ENCODE measurements at places on chromosomes 3 and 15.

DNA sequence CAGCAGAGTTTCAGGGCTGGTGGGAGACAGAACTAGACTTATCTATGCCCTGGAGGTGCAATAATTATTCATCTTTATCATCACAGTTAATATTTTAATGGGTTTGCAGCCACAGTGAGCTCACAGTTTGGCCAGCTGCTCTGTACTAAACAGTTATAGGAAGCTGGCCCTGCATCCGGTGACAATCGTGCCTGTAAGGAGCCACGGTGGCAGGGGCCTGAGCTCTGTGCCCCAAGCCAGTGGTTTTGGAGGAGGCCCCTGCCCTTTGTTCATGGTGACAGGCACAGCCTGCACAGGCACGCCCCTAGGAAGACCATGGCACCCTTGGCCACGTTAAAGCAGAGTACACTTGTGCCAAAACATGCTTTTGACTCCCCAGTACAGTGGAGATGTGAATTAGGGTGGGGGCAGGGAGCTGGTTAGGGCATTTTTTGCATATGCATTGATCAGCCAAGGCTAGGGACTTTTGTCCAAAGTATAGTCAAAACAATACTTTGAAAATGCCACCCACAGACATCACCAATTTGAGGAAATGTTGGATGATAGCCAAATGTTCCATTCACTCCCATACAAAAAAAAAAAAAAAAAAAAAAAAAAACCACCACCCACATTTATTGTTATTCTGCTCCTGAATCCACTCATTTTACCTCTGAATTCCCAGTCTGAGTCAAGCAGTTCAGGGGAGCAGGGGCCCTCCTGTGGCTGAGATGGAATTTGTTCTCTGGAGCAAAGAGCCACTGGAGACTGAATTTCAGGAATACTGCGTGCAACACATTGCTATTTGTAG lies 3.4 kb upstream of the RFTN1 start:
- no peak for DNase-seq

DNA sequence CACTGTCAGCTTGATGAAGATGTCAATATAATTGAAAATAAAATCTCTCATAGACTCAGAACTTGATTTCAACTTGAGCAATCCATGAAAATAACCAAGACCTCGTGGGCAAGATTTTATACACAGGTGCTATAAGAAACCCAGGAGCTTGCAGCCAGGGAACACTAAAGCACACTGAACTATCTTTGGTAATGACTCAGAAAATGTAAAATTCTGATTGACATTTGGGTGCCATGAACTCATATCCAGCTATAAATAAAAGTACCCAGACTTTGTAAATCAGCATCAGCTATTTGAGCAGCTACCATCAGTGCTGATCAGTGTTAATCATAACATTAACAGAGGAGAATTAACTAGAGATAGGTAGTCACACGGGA lies 61.5 kb downstream of the PLCH1 start:
- no peak for DNase-seq

GRCh38 chr3:124401843-124402242 lies 328.4 kb upstream of the UMPS start:
- DNase-seq, result no peak

DNA sequence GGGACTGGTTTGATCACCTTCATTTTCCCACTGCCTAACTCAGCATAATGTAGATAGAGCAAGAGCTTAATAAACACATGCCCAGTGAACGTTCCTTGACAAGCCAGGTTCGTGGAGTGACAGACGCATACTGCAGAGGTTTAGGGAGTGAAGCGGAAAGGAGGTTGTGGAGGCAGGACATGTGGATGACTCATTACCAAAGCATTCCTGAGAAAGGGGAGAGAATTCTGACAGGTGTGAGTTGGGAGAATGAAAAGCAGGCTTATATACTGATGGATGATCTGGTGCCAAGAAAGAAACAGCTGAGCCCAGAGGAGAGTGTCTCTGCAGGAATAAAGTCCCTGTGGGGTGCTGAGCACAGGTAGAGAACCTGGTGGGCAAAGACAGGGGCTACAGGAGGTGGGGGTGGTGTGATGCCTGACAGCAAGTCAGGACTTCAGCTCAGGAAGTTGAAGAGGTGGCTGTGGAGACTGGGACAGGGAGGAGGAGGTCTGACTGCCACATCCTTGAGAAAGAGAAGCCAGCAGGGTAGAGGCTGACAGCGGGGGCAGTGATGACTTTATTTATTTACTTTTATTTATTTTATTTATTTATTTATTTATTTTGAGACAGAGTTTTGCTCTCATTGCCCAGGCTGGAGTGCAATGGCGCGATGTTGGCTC lies 2.4 kb upstream of the RPL29 start:
- no peak for DNase-seq

GRCh38 chr3:167978071-167978470 lies 117.7 kb downstream of the GOLIM4 start:
- no peak for DNase-seq

DNA sequence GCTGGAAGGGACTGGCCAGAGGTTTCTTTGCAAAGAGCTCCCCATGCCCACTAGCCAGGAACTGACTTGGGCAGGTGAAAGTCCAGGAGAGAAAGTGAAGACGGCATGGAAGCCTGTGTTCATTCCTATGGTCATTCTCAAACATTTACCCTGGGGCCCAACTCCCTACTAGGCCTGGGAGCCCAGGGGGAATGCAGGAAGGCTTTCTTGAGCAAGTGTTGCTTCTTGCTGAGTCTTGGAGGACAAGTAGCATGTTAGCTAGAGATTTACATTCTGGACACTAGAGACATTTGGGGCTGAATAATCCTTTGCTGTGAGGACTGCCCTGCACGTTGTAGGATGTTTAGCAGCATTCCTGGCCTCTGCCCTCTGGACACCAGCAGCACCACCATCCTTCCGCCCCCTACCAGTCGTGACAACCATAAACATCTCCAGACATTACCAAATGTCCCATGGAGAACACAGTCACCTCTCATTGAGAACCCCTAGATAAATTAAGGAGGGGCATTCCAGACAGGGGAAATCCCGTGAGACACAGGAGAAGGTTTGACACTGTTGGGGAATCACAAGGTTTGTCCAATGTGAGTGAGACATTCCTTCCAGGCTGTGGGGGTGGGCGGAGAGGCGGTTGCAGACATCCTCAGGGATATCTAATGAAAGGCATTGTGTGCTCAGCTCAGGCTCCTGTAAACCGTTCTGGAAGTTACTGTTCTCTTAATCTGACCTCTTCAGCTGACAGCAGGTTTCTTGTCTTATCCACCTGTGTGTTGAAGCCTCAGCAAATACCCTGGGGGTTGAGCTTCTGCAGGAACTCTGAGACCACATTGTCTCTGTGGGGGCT lies 236.2 kb downstream of the TLE3 start:
- no peak for DNase-seq

DNA sequence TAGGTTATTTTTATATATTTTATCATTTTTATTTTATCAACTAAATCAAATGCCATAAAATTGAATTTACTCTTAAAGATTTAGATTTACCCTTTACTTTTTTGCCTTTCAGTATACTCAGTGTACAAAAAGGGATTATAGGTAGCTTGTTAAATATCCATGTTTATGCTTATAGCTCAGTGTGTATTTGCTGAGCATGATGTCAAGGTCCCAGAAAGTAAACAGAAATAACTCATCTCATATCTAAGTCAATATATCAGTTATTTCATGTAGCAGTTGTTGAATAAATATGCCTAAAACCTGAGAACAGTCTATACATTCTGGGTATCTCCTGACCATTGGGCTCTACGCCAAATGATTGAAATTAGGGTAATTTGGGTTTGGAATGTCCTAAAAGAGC lies 693.8 kb downstream of the NAALADL2 start:
- no peak for DNase-seq

GRCh38 chr3:8738639-8739038 lies 5.0 kb downstream of the CAV3 start:
- no peak for DNase-seq

DNA sequence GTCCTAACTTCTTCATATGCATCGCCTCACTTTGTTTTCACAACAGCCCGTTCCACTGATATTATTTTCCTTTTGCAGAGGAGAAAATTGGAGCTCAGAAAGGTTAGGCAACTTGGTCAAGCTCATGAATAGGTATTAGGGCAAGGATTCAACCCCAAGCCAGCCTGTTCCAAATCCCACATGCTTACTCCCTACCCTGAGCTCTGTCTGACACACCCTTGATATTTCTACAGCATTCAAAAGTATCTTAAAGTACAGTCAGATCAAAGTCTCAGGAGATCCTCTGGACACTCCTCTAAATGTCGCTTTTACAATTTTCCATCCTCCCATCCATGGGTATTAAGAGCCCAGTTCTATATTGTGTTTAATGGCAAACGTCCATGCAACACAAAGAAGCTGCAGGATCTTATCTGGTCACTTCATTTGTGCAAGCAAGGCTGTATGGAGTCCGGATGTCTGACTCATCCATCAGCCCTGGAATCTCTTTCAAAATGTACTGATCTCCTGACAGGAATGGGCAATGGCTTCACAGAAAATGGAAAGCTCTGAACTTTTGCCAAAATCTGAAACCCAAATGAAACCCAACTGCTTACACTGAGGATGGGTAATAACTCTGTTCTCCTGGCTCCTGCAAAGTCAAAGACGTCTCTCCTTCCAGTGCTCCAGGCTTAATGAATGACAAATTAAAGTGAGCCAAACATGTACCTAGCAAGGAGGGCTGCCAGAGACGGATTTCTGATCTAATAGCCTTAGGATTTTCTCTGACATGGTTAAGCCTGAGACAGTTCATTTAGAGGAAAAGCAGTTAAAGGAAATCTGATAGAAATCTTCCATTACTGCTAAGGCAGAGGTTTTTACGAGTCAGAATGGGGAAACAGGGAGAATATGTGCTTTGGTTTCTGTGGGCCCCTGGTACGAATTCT lies 230.9 kb upstream of the RORA start:
- no peak for DNase-seq

DNA sequence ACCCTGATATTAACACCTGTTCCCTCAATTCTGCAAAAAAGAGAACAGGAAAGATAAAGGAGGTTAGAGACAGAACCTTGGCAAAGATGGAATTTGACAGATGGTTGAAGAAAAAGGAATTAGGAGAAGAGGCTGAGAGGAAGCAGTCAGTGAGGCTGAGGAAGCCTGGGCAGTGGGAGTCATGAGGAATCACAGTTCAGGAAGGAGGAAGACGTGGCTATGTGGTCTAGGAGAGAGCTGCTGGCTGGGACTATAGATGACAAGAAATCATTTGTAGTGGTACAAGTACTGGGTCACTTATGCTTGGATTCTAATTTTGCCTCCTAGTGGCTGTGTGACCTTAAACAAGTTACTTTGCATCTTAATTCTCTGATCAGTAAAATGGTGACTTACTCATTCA lies 49.0 kb downstream of the LARS2 start:
- no peak for DNase-seq

DNA sequence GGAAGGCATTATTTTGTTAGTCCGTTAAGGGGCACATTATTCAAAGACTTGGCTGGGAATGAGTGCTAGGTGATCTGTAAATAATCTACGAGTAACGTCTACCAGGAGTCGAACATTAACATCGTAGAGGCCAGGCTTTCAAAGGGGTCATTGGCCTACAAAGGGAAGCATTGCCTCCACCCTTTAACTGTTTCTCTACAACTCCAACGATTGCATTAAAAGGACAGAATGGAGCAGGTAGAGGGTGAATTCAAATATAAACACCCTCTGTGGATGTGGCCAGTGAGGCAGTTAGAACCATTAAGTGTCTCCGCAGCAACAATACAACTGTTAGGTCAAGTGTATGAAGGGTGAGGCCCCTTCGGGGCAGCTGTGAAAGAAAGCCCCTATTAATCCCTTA lies 126.0 kb upstream of the LMOD3 start:
- DNase-seq, result no peak

- no peak for DNase-seq
Measured at GRCh38 chr3:24067483-24067882, 122.4 kb downstream of the NR1D2 start.

- no peak for DNase-seq
Measured at GRCh38 chr3:86451749-86452148, 539.2 kb downstream of the VGLL3 start.

DNA sequence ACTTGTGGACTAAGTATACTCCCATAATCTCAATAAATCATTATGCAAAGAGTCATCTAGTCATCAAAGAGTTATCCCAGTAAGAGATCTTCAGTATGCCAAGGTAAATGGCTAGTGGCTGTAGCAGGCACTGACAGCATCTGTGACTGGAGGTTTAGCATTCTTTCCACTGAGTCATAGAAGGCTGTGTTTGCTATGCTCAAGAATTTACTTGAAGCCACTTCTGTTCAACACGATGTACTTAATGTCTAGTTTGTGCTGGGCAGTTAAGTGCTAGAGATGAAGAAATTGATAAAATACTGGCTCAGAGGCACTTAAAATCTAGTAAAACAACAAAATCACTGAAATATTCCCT lies 13.0 kb downstream of the ZBED2 start:
- DNase-seq, result no peak

DNA sequence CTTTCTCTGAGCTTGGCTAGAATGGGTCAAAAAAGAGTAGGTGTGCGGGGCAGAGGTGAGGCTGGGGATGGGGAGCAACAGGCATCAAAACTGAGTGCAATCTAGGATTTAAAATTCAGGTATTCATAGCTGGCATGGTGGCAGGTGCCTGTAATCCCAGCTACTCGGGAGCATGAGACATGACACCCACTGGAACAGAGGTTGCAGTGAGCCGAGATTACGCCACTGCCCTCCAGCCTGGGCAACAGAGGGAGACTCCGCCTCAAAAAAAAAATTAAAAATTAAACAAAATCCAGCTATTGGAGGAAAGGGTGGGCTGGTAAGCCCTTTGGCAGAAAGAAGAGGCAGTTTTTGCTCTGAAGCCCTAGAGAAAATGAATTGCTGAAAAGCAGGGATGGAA lies 485.8 kb upstream of the PROK2 start:
- no peak for DNase-seq

DNA sequence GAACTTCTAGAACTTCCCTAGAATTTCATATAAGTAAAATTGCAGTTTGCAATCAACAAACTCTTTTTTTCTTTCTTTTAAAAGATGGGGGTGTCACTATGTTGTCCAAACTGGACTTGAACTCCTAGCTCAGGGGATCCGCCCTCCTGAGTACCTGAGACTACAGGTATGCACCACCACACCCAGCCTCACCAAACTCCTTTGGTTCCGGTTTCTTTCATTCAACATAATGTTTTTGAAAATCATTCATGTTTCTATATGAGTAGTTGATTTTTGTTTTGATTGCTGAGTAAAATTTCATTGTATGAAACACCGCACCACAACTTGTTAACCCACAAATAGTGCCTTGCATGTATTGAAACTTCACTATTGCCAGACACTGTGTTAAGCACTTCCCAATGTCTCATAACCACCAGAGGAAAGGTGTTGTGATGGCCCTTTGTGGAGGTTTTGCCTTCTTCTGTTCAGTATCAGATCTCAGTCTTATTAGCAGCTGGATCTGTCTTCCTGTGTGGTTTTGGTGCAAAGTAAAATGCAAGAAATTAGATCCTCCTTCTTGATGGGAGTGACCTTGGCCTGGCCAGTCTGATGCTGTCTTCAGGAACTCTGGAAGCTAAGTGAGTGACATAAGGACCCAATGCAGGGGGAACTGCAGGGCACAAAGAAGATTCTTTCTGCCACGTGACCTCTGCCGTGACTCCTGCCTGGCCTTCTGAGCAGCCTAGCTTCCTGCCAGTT lies 78.8 kb upstream of the UBE2E1 start:
- no peak for DNase-seq
